ENCODE measurements at places on chromosomes 7 and 10.

GRCh38 chr7:22640269-22640668, 86.7 kb upstream of the IL6 start:
- no peak overlapping the region for H3K4me3 ChIP-seq
- H3K27me3 ChIP-seq, result no peaks in the 10 kb centered on the region
- H3K27ac ChIP-seq, result no peak overlapping the region
- H3K36me3 ChIP-seq, result no peaks in the 10 kb centered on the region
- no peaks in the 10 kb centered on the region for H3K4me1 ChIP-seq
- DNase-seq, result no peak

GRCh38 chr10:13422800-13423199, 74.7 kb upstream of the SEPHS1 start:
- no peaks in the 10 kb centered on the region for H3K36me3 ChIP-seq
- no peaks in the 10 kb centered on the region for H3K4me1 ChIP-seq
- no peak overlapping the region for H3K4me3 ChIP-seq
- no peak overlapping the region for H3K27ac ChIP-seq
- no peaks in the 10 kb centered on the region for H3K27me3 ChIP-seq

GRCh38 chr10:44186150-44186549, 198.7 kb downstream of the CXCL12 start:
- no peak for DNase-seq
- H3K27ac ChIP-seq, result no peak overlapping the region
- H3K4me1 ChIP-seq, result no peaks in the 10 kb centered on the region
- H3K4me3 ChIP-seq, result no peak overlapping the region
- no peaks in the 10 kb centered on the region for H3K36me3 ChIP-seq

- no peaks in the 10 kb centered on the region for H3K27me3 ChIP-seq
- H3K4me1 ChIP-seq, result no peaks in the 10 kb centered on the region
- DNase-seq, result no peak
- no peaks in the 10 kb centered on the region for H3K36me3 ChIP-seq
These were observed 137.7 kb downstream of the LRRC4 start for GRCh38 chr7:127893547-127893946.

- no peaks in the 10 kb centered on the region for H3K36me3 ChIP-seq
- no peak overlapping the region for H3K4me3 ChIP-seq
- no peak for DNase-seq
These were observed 408.9 kb downstream of the GLRX3 start for GRCh38 chr10:130545122-130545521.

GRCh38 chr7:156168434-156168833, 356.2 kb upstream of the SHH start:
- H3K27ac ChIP-seq, result no peak overlapping the region
- H3K36me3 ChIP-seq, result no peaks in the 10 kb centered on the region
- DNase-seq, result no peak
- H3K27me3 ChIP-seq, result peaks cover 5% of the 10 kb centered on the region

DNA sequence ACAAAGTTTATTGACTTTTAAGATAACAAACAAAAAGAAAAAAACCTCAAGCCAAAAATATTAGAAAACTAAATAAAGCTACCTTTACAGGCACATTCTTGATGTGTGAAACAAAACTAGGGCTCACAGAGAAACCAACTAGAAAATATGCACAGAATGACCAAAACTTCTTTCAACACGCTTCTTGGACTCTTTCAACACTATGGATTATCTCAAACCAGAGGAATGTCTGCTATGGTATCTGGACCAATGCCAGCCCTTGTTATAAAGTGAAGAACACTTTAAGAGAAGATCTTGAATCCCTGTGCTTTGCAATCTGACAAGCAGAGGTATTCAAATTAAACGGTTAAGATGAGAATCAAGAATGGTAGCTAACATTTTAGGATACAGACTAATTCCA, 76.6 kb downstream of the DNAJC1 start:
- no peaks in the 10 kb centered on the region for H3K36me3 ChIP-seq
- H3K4me1 ChIP-seq, result no peaks in the 10 kb centered on the region
- no peak for DNase-seq
- no peak overlapping the region for H3K4me3 ChIP-seq
- H3K27me3 ChIP-seq, result no peaks in the 10 kb centered on the region

DNA sequence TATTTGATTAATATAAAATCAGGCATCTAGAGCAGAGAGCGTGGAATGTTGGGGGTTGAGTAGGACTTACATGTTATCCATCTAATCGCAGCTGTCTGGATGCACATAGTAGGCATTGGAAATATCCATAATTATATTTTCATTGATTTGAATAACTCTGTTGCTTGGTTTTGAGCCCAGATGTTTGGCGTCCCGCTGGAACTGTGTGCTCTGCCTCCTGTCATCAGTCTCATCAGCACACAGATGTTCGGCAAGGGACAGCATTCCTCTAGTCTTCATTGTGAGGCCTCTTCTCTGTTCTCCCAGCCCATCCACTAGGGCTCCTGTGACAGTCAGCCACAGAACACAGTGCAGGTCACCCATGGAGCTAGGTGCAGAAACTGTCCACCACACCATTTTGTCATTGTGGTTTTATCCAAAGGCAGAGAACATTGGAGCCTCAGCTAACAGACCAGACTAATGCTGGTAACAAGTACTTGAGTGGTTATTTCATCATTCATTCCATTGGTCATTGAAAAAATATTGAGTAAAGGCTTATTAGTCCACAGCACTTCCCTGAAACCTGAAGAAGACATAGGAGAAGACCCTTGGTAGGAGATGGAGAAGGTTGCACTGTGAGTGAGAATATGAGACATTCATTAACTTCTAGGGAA, 927.4 kb downstream of the LRMDA start:
- H3K27me3 ChIP-seq, result no peaks in the 10 kb centered on the region
- no peaks in the 10 kb centered on the region for H3K36me3 ChIP-seq
- peaks cover 5% of the 10 kb centered on the region for H3K4me1 ChIP-seq
- no peak overlapping the region for H3K4me3 ChIP-seq

GRCh38 chr7:138873220-138873892, 75.4 kb upstream of the ATP6V0A4 start:
- no peaks in the 10 kb centered on the region for H3K4me1 ChIP-seq
- H3K4me3 ChIP-seq, result no peak overlapping the region
- no peak overlapping the region for H3K27ac ChIP-seq
- H3K27me3 ChIP-seq, result no peaks in the 10 kb centered on the region
- DNase-seq, result no peak
- no peaks in the 10 kb centered on the region for H3K36me3 ChIP-seq

- no peak overlapping the region for H3K4me3 ChIP-seq
- H3K4me1 ChIP-seq, result no peaks in the 10 kb centered on the region
- no peak for DNase-seq
- no peaks in the 10 kb centered on the region for H3K27me3 ChIP-seq
- no peak overlapping the region for H3K27ac ChIP-seq
These were observed 124.5 kb upstream of the FAM20C start for GRCh38 chr7:67661-68395.

Data from transverse colon (tissue), 4 donors.